ENCODE measurements at places on chromosomes 4 and X.

GRCh38 chrX:152480269-152481212 is 29.4 kb upstream of the GABRA3 start:
- DNase-seq: no peak

DNA sequence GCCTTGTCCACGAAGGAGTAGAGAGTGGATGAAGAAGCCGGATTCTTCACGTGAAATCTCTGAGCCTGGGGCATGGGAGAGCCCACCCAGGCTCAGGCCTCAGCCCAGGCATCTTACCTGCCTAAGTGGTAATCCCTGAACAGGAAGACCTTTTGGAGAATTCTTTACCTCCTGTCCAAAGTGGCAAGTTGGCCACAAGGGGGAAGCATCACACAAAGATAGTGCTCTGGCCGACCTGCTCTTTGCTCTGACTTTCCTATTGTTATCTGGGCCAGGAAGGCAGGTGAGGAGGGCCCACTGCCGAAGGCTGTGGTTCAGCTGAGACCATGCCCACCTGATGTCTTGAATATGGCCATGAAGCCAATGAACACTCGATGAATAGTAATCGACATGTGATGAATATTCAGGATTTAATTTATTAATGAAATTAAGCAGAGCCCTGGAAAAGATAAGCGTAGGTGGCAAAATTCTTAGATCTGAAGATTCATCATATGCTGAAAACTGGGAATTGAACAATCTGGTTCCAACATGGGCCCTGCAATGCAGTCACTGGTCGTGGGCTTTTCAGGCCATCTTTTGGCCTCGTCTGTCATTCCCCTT is 93.8 kb downstream of the PDGFRA start:
- DNase-seq: peak; percentile 43

GRCh38 chr4:17770845-17771244 is 10.6 kb downstream of the FAM184B start:
- no peak for DNase-seq

GRCh38 chr4:76028350-76028765 is 5.1 kb upstream of the CXCL10 start:
- peak; percentile 15 for DNase-seq

GRCh38 chr4:154743683-154744340 is at the start of gene LRAT:
Gene LRAT (plus strand): TSS chr4:154744000. CDS start chr4:154744327, 327 bp downstream.
- peak; percentile 44 for DNase-seq

DNA sequence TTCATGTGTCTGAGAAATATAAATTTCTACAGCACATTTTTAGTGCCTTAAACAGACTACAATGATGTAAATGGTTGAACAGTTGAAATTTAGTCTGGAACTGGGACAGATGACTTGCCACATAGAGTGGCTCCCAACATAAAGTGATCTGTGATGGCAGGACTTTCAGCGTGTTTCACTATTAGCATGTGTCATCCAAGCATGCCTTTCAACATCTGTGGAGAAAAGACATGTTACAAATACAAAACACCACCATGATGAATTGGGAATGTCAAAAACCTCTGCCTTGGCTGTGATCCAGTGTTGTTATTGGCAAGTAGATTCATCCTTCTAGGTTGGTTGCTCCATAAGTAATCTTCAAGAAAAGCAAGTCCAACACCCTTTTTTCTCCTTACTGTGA is 348.7 kb downstream of the MAPK10 start:
- peak; percentile 85 for DNase-seq

- DNase-seq: no peak
Measured at GRCh38 chr4:96056346-96056934, 216.5 kb downstream of the PDHA2 start.

DNA sequence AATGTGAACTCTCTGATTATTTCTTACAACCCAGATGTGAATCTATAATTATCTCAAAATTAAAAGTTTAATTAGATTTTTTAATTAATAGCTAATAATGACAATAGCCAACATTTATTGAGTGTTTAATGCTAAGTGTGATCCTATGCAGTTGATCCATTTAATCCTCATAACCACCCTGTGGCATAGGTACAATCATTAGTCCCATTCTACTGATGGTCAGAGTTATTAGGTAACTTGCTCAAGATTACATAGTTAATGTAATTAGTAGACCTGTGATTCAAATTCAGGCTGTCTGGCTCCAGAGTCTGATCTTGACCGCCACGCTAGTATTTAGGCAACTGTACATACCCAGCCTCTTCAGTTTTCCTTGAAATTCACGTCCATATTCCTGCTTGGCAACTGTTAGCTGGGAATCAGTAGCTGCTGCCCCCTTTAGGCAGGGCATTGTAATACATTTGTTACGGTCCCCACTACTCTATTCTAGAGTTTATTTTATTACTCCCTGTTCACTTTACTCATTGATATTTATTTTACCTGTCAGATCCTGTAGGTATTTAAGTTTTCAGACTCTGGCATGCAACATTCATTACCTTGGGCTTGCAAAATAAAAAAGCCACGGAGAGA is 20.6 kb upstream of the TEC start:
- DNase-seq: peak; percentile 23

DNA sequence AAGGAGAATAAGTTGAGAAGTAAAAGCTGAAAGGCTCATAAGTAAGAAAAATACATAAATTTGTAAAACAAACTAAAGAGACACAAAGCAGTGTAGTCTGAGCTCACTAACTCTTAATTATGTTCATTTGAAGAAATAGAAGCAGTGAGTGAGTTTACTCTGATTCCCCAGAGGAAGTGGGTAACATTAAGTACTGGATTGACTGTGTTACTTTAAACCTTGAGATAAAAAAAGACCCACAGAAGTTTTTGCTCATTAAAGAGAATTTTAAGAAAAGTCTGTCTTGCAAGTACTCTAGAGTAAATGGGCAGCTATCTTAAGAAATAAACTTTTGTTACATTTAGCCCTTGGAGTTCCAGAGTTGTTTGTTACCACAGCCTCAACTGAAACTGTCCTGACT is 2466.9 kb downstream of the PCDH7 start:
- DNase-seq: no peak

GRCh38 chrX:4277122-4277521 is 563.7 kb upstream of the PRKX start:
- no peak for DNase-seq

DNA sequence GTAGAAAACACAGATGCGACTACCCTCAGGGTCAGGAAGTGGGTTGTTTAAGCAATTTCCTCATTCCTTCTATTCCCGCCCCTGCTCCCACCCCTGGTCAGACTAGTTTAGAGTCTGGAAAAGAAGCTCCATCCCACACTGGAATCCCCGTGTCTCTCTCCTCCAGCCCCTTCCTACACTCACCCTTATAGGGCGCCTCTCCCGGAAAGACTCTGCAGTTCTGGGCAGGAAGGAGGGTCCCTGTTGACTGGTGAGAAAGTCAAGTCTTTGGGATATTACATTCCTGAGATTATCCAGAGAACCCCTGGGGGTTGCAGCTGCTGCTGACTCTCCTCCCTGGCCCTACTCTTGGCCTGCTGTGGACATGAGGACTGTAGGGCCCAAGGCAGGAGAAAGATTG is 11.9 kb downstream of the STARD8 start:
- no peak for DNase-seq

DNA sequence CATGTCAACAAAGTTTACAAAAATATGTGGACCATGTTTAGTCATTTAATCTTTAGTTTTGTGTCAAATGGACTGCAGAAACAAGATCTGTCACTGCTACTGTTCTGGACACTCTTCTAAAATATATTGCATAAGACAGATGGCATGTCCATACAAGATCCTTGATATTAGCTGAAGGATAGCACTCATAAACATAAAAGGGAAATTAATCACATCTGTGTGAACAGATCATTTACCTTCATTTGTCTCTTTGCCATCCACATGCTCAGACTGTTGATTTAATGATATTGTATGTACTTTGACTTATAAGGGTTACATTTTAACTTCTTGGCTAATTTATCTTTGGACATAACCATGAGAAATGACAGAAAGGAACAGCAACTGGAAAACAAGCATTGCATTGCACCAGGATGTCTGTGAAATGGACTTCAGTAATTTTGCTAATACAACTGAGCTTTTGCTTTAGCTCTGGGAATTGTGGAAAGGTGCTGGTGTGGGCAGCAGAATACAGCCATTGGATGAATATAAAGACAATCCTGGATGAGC is at the start of gene UGT2B7:
Gene UGT2B7 (plus strand): TSS at position 364 of the 546 bp plus-strand sequence. CDS start 47 bp downstream, at position 411.
- DNase-seq: peak; percentile 52

DNA sequence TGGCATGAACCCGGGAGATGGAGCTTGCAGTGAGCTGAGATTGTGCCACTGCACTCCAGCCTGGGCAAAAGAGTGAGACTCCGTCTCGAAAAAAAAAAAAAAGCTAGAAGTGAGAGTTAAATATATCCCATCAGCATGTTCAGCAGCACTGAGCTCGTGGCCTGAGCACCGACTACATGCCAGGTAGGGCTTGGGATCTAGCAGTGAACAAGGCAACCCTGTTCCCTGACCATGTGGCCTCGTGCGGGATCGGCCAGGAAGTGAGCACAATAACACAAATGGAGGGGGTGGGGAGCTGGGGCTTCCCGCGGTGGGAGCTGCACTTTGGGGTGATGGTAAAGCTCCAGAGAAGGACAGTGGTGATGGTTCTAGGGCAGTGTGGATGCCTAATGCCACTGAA is 193.7 kb upstream of the PSAPL1 start:
- DNase-seq: no peak

DNA sequence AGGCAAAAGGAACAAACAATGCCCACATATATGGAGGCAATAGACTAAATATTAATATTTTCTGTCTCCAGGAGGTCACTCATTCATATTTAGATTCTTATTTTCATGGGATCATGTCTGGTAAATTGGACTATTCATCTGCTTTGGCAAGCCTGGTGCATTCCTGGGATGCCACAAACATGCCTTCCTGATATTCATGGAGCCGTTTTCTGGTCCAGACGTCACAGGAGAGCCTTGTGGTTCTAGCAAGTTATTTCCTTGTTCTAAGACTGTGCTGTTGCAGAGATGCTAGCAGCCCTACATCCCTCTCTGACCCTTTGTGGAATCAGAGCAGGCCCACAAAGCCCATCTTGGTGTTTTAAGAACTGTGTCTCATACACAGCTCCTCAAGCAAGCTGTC is 16.1 kb upstream of the EXOSC9 start:
- peak; percentile 74 for DNase-seq

DNA sequence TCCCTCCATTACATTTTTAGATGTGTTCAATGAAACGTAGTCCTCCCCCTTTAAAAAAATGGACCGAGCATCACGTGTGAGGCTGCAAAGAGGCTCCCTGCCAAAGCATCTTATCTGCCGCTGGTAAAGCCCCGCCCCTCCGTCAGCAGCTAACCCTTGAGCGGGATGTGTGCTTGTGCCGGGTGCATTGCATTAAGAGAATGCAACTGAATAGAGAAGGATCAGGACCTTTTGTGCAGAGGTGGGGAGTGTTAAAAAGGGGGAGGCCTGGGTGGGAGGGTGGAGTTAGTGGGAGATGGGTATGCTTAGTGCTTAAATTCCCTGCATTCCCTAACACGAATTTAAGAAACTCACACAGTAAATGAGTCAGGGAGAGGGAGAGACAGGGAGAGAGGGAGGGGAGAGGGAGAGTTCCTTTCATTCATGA is 66.0 kb downstream of the TBL1X start:
- DNase-seq: peak; percentile 46

DNA sequence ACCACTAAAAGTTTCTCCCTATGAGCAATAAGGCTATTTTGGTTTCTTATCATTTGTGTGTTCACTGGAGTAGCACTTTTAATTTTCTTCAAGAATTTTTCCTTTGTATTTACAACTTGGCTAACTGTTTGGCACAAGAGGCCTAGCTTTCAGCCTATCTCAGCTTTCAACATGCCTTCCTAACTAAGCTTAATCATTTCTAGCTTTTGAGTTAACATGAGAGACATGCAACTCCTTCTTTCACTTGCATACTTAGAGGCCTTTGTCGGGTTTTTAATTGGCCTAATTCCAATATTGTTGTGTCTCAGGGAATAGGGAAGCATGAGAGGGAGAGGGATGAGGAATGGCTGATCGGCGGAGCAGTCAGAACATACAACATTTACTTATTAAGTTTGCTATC is 349.8 kb downstream of the OPHN1 start:
- peak; percentile 56 for DNase-seq

DNA sequence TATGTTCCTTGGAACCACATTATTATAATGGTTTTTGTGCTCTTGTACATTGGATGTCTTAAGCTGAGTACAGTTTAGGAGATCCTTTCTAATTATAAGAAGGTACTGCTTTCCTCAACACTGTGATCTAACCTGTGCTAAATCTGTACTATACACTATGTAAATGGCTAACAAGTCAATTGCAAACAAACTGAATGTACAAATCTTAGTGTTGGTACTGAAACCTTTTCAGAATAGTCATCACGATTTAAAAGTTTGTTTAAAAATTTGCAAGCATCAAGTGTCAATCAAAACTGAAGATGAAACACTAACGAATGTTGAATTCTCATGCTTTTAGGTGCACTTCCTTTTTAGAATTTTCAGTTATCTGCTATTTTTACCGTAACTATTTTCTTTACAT is 2090.4 kb upstream of the TENM3 start:
- no peak for DNase-seq

DNA sequence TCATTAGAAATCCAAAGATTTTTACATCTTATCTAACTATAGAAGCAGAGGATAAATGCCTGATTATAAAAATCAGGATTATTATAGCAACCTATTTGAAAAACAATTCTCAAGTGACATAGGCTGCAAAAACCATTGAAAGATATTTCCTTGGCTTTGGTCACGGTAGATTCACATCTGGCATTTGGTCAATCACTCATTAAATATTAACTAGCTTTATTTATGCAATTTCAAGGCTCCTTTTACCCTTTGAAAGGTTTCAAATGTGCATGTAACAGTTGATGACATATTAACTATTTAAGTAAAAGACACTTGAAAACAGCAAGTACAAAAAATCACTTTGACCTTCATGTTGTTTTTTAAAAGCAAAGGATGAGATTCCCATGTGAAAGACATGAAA is 98.1 kb downstream of the MMRN1 start:
- DNase-seq: peak; percentile 59

GRCh38 chrX:54885740-54886139 is 34.9 kb upstream of the TRO start:
- DNase-seq: no peak

DNA sequence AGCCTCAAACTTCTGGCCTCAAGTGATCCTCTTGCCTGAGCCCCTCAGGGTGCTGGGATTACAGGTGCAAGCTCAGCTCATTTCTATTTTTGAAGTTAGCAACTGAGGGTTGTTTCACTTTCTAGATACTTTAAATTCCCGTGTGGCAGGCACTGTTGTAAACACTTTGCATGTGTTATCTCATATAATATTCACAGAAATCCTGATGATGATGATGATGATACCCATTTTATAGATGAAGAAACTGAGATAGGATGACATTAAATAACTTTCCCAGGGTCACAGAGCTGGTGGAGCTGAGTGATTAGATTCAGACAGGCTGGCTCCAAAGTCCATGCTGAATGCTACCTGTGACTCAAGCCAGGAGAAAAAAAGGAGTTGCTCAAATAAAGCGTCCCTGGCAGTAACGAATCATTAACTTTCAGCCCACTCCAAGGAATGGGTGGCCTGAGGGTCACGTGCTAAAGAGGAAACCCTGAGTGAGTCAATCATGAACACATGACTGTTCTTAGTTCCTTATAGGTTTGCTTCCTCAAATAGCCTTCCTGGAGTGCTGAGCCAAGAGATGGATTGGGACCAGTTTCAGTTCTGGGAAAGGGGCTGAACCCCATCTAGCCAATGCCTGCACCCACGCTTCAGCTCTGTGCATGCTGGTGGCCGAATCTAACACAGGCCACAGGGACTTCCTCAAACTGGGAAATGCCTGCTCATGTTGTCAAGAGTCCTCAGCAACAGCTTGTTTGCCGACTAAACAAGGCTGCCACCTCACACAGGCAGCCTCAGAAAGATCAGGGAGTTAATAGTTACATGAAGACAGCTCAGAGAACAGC is 52.8 kb downstream of the RBM47 start:
- peak; percentile 99 for DNase-seq
